ENCODE measurements at places on chromosomes 13 and 19.

DNA sequence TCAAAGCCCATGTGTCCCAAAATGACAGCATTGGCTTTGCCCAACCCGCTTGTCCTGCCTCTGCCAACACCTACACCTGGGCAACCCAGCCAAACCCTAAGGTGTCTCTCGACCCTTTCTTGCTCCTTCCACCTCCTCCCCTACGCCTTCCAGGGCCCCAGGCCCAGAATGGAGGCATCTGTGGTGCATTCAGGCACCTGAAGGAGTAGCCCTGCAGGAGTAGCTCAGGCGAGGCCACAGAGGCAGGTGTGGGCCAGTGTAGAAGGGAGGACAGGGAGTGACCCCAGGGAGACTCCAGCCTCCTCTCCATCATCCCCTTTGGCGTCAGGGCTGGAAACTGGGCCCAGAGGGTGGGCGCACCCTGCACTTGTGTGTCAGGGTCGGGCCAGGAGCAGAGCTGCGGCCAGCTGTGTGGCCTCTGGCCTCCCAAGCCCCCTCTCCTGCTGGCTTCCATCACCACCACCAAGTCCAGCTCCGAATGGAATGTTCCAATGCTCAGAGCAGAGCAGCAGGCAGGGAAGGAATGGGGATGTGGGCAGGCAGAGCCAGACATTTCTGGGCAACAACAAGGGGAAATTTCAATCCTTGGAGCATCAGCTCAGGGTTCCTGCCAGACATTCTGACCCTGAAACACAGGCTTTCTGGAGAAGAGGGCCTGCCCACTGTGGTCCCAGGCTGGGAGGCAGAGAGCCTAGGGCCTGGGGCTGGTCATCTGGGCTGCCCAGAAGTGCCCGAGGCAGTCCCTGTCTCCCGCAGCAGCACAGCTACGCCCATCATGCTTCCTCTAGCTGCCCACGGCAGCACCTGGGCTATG lies 16.4 kb downstream of the PLEKHF1 start:
- DNase-seq, result no peak

- DNase-seq, result no peak
Observed at GRCh38 chr19:55119053-55119452, 1.6 kb upstream of the PPP1R12C start.

- DNase-seq, result no peak
Observed at GRCh38 chr19:412356-413355, 3.7 kb upstream of the C2CD4C start.

DNA sequence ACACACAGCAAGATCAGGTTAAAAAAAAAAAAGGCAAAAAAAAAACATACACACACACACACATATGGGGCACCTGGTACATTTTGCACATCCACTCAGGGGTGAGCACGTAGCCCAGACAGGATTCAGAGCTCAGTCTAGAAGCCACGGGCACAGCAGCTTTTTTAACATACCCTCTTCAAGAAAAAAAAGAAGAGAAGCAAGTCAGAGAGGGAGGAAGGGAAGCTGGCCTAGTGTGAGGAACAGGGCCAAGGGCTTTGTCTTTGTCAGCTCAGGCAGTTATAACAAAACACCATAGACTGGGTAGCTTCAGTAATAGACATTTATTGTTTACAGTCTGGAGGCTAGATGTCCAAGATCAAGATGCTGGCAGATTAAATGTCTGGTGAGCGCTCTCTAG lies 2.3 kb upstream of the TPM4 start:
- DNase-seq, result no peak

DNA sequence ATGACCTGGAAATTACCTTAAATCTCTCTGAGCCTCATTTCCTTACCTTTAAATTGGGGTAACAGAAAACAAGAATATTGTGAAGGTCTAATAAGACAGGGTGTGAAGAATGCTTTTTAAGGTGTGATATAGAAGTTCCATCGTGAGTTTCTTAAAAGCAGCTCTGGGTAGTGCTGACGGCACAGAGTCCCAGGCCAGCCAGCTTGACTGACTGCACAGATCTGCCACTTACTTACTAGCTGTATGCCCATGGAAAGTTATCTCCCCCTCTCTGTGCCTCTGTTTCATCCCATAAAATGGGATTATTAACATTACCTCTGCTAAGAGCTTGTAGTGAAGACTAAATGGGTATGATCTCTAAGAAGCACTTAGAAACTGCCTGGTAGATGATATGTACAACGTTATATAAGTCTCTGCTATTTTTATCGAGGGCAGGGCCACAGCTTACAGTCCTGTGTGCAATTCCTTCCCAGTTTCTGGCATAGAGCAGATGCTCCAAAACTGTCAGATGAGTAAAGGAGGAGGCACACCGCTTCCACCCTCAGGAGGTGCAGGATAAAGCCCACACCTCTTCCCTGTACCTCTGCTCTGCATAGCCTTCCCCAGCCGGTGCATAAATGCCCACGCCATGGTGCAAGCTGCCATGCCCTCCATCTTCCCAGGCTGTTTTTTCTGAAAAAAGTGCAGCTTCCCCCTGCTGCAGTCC lies 99.6 kb downstream of the MBNL2 start:
- DNase-seq, result no peak

DNA sequence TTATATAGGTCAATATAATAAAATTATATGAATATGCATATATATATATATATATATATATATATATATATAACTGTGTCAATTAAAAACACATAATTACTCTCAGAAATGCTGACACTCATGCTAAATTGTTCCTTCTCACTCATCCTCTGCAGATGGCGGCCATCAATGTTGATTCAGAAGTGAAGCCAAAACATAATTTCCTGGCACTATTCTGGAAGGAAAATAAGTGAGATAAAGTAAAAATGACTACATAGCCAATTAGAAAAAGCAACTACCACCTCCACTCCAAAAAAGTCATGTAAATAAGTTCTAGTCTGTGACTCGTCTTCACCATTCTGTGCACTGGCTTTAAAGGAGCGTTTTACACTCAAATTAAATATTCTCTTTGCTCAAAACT lies 423.3 kb downstream of the EFNB2 start:
- DNase-seq, result no peak

GRCh38 chr13:97234742-97235141 lies 12.6 kb downstream of the MBNL2 start:
- DNase-seq, result no peak

- DNase-seq, result no peak
Observed at GRCh38 chr19:52274191-52274590, 4.8 kb downstream of the ZNF766 start.

DNA sequence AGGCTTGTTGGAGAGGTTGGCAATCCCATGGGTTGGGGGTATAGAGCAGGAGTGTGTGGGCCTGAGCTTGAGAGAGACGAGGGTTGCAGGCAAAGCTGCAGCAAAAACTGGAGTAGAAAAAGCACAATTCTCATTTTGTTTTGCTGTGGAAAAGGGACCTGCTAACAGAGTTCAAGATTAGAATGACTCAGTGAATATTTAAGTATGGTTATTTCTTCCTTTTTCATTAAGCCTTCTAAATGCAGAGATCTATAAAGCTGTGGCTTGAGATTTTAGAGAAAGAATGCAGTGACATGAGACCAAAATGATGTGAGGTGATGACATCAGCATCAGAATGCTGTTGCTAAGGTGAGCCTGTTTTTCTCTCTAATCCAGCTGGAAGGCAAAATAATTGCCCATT lies 10.8 kb upstream of the MBNL2 start:
- no peak for DNase-seq

DNA sequence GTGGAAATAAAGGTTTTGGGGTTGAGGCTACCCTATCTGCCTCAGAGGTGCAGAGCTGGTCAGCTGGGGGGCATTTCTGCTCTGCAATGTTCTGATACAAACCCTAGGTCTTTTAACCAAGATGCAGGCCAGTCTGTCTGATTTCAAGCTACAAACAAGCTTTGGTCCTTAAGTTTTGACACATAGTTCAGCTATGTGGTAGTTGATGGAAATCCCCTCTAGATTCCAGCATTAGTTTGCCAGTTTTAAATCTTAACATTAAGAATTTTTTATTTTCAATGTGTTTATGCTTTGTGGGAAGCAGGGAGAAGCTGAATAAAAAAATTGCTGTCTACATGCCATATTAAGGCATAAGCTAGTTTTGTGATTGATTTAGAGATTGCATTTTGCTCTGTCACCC lies 225.7 kb downstream of the LMO7 start:
- no peak for DNase-seq

DNA sequence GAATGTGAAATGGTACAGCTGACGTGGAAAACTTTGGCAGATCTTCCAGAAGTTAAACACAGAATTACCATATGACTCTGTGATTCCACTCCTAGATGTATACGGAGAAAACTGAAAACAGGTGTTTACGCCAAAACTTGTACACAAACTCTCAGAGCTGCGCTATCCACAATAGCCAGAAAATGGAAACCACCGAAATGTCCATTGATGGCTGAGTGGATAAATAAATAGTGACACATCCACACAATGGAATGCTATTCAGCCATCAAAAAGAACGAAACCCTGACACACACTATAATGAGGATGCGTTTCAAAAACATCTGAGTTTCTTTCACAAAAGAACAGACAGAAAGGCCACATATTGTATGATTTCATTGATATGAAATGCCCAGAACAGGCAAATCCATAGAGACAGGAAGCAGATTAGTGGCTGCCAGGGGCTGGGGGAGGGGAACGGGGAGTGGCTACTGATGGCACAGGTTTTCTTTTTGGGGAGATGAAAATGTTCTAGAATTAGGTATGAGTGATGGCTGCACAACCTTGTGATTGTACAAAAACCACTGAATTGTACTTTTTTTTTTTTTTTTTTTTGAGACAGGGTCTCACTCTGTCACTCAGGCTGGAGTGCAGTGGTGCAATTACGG lies 33.0 kb downstream of the IL12RB1 start:
- no peak for DNase-seq

DNA sequence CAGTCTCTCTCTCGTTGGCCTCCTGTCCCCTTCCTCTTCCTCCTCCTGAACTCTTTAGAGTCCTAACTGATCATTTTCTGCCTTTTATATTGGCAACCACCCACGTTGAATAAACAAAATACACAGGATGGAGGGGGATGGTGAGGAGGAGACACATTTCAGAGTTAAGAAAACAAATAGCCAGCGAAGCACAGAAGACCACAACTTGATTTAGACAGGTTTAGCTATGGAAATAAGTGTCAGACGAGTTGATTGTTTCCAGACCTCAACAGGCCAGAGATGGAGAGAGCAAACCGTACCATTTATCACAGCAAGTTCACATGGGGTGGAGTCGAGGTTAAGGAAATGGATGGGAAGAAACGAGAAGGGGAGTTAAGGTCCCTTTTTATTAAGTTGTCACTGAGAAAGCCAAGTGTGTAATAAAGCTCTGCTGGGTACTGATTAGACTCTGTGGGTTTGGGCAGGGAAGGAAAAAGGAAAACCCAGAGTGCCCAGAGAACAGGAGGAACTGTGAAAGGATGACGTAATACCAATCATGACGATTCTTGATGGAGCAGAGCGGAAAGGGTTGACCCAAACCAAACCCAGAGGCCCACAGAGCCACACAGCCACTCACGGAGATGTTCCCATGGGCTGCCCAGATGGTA lies 11.1 kb upstream of the SERP2 start:
- DNase-seq, result no peak

DNA sequence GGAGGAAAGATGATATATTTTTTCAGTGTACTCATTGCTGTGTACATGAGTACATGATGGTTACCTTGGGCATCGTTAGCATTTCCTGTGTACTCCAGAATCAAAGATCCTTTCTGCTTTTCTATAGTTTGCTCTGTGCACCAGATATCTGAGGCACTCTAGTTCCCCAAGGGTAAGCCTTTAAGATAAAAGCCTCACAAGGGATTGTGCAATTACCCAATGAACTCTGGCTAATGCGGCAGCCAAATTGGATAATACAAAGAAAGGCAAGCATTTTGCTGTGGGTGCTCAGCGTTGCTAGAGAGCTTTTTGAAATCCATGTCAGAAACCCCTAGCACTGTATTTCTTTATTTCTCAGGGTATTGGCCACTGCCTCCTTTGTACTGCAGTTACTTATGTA lies 2.9 kb downstream of the CYSLTR2 start:
- DNase-seq, result no peak

DNA sequence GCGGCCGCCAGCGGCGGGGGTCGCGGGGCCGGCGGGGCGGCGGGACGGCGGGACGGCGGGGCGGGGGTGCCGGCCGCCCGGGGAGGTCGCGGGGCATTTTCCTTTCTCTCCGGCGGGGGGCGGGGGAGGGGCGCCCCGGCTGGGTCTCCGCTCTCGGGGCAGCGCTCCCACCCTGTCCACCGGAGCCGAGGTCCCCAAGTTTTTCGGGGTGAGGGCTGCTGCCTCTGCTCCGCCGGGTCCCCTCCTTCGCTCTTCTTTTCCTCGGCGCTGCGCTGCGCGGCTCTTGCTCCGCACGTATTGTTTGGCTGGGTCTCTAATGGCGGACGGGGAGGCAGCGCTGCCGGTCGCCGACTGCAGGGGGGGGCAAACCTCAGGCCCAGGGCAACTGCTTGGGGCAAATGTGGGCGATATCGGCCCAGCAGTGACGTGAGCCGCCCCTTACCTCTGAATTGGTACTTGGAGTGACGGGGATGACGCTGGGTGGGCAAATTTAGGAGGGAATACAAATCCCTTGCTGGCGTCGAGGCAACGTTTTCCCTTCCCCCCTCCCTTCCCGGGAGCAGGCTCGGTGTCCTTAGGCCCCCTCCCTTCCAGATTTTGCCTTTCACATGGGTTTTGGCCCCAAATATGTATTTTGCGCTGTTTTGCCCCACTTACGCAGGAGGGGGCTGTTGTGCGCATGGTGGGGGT lies 759 bp downstream of the ZMYM2 start:
- DNase-seq, result no peak

- no peak for DNase-seq
Observed at GRCh38 chr13:110269509-110270185, 37.3 kb downstream of the COL4A1 start.

GRCh38 chr13:24216176-24216575 lies 55.7 kb downstream of the SPATA13 start:
- DNase-seq, result no peak

DNA sequence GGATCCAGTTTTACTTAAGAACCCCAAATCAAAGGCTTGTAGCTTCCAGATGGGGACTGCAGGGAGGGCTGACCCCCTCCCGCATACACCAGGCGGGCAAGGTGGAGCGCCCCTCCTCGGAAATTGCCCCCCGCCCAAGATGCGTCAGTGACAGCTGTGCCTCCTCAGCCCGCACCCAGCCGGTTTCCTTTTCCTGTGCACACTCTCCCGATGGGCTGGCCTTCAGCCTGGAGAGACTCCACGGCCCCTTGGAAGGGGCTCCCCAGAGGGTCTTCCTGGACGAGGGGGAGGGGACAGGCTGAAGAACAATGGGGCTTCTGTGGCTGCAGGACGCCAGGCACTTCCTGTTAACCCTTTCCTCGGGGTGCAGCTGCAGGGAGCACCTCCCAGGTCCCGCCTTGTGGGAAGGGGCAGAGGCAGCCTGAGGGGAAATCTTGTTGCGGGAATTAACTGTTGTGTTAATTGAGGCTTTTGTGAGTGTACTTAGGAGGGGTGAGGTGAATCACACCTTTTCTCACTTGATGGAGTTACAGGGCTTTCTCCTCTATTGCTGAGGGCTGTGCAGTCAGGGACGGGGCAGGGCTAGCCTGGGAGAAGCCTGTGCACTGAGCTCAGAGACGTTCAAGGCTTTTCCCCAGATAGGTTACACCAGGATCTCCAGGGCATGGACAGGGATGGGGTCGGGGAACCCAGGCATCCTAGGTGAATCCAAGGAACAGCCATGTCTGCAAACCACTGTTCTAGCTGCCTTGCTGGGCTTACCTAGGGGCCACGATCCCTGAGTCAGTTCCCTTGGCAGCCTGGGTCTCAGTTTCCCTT lies 14.3 kb downstream of the IER2 start:
- no peak for DNase-seq

Data from brain pericyte (primary cell).